HCT116 (cell line): ENCODE measurements at places on chromosomes 6 and 20.

DNA sequence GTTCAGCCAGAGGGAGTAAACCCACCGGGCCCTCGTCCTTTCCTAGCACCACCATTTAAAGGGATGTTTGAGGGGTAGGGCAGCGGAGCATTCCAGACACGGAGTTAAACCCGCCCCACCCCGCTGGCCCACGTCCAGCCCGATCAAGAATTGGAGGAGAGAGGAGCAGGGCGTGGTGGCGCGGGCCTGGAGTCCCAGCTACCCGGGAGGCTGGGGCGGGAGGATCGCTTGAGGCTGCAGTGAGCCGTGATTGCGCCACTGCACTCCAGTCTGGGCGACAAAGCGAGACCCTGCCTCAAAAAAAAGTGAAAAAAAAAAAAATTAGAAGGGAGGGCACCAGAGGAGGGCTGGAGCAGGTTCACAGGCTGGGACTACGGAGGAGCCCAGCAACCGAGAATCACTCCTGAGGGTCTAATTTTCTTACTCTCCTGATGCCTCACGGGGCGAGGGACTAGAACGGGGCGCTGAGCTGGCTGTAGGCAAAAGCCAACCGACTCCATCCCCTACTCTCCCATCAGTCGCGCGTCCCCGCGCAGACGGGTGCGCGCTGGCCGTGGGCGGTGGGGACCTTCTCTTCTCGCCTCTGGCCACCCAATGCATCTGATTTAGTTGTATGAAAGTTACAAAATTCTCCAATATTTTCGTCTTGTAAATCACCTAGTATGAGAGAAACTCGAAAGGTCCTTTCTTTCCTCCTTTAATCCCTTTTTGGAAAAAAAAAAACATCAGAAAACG lies 6.1 kb upstream of the HSPA1B start:
- no peak for DNase-seq

- DNase-seq, result no peak
Measured at GRCh38 chr20:36238760-36239159, 2.5 kb downstream of the AAR2 start.

DNA sequence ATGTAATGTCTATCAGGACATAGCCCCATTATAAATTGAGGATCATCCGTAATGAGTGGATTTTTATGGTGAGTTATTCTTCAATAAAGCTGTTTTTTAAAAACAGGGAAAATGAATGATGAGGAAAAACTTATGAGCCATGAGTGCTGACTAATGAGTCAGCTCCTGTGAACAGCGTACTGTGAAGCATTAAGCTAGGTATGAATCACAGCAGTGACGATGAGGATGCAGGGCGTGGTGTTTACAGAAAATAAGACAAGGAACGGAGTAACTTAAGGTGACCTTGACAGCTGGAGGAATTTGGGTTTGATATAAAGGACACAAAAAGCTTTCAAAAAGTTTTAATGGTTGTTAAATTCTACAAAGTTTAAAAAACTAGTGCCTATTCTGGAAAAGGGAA lies 96.3 kb downstream of the FOXF2 start:
- DNase-seq, result peak; percentile 80

DNA sequence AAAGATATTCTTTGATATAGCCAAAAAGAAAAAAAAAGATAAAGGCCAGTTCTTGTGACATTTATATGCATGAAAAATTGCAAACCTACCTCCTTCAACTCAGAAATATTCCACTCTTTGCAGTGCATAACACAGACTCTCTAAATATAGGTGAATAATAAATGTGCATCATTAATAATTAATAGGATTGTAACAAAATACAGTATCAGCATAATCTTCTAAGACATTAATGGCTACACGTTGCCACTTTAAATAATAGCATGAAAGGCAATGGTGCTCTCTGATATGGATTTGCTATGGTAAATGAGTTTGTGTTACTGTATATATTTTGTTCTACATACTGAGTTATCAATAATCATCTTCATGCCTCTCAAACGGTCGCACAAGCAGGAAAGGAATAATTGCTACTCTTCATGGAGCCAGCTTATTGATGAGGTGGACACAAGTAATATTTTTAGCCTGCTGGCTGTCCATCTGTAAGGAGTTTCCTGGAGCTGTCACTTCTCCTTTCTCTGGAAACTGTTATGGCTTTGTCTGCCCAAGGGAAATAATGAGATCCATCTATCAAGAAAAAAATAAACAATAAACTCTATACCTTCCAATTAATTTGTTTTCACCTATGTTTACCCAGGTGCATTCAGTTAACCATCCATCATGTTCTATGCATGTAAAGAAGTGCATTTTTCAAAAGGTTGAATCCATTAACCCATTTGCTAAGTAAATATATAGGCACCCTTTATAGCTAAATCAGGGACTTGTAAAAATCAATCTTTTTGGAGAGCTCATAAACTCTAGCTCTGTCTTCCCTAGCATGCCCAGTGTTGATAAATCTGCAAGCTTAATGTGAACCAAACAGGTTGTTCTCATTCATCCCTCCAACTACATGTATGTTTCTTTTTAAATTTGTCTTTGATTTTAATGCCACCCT lies 253.0 kb downstream of the NKAIN2 start:
- DNase-seq, result no peak

DNA sequence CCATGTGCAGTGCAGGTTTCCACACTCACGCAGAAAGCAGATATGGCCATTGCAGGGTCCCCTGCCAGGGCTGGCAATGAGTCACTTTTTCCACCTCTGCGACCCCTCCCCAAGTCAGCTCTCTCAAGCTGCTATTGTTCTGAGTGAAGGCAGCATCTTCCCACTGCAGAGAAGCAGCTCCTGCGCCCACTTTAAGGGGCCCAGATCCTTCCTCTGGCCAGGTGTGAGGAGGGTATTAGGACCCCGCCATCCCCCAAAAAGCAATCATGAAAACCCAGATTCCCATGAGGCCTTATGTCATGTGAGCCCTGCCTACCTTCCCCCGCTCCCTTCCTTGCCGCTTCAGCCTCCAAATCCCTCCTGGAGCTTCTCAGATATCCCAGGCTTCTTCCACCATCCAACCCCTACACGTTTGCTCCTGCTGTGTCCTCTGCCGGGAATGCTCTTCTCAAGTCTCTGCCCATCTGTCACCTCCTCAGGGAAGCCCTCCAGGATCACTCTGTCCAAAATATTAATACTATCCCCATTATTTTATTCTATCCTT lies 220.3 kb downstream of the NFATC2 start:
- no peak for DNase-seq

GRCh38 chr6:130425537-130425936 lies 59.7 kb downstream of the TMEM200A start:
- no peak for DNase-seq

DNA sequence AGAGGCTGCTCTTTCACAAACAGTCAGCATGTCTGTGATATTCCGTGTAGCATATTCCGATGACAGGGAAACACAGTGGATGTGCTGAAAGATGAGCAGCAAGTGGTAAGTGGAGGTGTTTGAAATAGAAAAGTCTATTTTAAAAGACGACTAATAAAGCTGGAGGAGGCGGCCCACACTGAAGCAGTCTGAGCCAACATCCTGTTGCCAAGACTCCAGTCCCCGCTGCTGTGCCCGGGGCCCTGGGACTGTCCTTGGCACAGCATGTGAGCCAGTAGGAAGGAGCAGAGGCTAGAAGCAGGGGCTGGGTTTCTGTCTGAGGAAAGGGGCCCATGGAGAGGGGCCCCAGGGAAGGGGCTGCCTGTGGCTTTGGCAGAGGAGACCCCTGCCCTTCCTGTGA lies 351.5 kb upstream of the CHD6 start:
- DNase-seq, result no peak

GRCh38 chr20:58140787-58141425 lies 87.5 kb downstream of the ANKRD60 start:
- no peak for DNase-seq

GRCh38 chr20:63847237-63848002 lies 13.9 kb upstream of the ABHD16B start:
- DNase-seq, result no peak

GRCh38 chr20:24699321-24700165 lies 230.1 kb downstream of the SYNDIG1 start:
- DNase-seq, result no peak

GRCh38 chr6:108947114-108947854 lies 99.1 kb downstream of the ARMC2 start:
- DNase-seq, result no peak

GRCh38 chr6:64034291-64034690 lies 398.7 kb downstream of the PHF3 start:
- no peak for DNase-seq

DNA sequence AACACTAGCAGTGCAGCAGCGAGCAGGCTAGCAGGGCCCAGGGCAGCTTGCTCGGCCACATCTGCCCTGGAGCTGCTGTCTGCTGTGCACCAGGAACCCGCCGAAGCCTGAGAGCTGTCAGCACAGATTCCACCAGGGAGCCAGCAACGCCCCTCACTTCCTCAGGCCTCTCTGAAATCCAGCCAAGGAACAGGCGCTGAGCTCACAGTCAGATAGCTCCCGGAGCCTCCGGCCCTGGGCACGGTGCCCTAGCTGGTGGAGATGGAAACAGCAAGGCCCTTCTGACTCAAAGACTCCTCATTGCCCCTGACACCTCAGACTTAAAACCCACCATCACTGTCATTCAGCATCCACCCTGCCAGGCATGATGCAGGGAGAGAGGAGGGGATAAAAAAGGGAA lies 839.4 kb downstream of the MAFB start:
- DNase-seq, result no peak

GRCh38 chr6:151247490-151247889 lies 7.7 kb downstream of the AKAP12 start:
- no peak for DNase-seq

GRCh38 chr6:125787791-125788190 lies 3.0 kb upstream of the NCOA7 start:
- no peak for DNase-seq

DNA sequence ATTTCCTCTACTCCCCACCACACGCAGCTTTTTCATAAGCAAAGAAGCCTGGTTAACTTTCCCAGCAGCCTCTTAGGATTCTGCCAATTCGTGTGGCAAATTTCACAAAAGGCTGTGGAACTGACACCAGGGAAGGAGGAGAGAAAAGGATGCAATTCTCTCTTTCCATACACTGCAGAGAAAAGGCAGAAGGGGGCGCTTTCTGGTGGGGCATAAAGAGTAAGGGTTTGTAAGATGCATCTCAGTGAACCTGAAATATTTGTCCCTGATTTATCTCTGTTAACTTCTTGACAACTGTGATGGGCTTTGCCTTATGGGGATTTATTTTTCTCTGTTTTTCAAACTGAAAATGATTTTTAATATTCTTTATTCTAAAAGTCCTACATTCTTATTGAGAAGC lies 45.5 kb upstream of the GLP1R start:
- no peak for DNase-seq

DNA sequence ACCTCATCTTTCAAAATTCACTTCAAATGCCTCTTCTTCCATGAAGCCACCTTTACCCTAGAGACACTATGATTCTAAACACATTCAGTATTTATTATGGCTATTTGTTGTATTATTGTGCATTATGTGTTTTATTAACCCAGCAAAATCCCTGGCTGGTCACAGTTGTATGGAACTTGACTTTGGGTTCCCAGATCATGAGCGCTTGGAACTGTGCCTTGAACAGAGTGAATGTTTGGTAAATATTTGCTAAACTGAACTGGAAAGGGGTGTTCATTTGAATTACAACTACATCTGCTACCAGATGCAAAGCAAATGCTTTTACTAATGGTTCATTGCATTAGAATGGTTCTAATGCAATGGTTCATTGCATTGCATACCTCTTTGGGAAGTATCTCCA lies 259.8 kb downstream of the PKHD1 start:
- DNase-seq, result no peak

DNA sequence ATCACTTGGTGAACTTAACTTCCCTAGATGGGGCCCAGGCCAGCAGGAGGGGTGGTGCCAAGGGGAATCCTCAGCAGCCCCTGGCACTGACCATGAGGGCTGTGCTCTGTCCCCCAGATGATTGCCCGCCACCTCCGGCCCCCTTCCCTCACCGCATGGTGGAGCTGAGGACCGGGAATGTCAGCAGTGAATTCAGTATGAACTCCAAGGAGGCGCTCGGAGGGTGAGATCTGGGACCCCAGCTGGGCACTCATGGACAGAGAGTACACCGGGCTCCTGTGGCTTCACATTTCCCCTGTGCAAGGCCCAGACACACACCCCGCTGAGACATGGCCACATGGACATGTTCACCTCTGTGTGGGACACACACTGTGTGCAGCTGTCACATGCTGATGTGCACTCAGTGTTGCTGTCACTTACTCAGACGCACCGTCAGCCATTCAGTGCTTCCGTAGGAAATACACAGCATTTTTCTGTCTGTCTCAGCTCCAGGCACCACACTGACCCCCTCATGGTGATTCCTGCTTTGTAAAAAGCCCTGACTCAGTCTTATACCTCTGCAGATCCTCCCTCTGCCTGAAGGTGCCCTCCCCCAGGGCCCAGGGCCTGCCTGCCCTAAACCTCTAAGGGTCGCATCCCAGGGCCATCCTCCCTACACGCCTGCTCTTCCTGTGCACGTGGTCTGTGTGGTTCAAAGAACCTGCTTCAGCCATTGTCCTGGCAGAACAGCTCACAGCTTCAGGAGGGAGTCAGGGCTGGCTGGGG lies 4.4 kb downstream of the MYLK2 start:
- DNase-seq, result no peak

DNA sequence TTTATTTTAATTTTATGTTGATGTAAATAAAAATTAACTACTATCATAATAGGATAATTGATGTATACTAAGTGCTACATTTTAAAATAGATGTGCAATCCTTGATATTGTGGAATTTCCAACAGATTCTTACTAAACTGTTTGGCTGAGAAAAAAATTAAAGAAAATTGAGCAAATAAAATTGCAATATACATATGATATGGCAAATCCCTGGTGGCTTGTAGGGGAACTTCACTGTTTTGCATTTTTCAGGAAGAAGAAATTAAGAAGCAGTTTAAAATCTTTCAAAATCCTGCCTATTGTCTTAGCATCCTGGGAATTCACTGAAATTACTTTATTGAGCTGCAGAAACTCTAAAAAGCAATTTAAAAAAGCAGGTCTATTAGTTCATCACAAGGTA lies 191.4 kb upstream of the ADGRB3 start:
- no peak for DNase-seq

DNA sequence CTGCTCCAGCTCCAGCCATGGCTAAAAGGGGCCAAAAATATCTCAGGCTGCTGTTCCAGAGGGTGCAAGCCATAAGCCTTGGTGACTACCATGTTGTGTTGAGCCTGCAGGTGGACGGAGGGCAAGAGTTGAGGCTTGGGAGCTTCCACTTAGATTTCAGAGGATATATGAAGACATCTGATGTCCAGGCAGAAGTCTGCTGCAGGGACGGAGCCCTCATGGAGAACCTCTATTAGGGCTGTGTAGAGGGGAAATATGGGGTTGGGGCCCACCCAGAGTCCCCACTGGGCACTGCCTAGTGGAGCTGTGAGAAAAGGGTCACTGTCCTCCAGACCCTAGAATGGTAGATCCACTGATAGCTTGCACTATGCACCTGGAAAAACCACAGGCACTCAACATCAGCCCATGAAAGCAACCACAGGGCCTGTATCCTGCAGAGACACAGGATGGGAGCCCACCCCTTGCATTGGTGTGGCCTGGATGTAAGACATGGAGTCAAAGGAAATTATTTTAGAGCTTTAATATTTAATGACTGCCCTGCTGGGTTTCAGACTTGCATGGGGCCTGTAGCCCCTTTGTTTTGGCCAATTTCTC lies 70.5 kb downstream of the NINL start:
- no peak for DNase-seq

- peak; percentile 67 for DNase-seq
Measured at GRCh38 chr6:138588805-138589434, 89.6 kb upstream of the NHSL1 start.
